ENCODE measurements at places on chromosomes 6 and 20. TPM values are rescaled to one million over a fixed set of nuclear protein-coding genes. Genes with fewer than 3 reads are reported as not detected.
A peak's percentile ranks its signal among the peaks of the same experiment; 100 is the strongest.

DNA sequence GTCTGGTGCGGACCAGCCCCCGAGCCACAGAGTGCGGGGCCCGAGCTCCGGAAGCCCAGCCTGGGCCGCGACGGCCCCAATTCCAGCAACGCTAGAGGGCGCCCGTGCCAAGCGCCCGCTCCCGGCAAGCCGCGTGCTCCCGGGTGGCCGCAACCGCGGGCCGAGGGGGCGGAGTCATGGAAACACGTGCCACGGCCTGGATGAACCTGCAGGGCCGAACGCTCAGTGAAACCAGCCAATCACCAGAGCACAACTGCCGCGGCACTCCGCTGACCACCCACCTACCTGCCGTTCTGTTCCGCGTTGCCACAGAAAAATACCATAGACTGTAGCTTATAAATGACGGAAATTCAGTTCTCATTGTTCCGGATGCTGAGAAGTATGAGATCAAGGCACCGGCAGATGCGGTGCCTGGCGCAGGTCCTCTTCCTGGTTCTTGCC lies 85.7 kb upstream of the FOXC1 start:
- DNase-seq: no peak

The HMGA1 gene
- 740 TPM for total RNA-seq

GRCh38 chr6:22949967-22950366 lies 380.6 kb downstream of the HDGFL1 start:
- no peak for DNase-seq

DNA sequence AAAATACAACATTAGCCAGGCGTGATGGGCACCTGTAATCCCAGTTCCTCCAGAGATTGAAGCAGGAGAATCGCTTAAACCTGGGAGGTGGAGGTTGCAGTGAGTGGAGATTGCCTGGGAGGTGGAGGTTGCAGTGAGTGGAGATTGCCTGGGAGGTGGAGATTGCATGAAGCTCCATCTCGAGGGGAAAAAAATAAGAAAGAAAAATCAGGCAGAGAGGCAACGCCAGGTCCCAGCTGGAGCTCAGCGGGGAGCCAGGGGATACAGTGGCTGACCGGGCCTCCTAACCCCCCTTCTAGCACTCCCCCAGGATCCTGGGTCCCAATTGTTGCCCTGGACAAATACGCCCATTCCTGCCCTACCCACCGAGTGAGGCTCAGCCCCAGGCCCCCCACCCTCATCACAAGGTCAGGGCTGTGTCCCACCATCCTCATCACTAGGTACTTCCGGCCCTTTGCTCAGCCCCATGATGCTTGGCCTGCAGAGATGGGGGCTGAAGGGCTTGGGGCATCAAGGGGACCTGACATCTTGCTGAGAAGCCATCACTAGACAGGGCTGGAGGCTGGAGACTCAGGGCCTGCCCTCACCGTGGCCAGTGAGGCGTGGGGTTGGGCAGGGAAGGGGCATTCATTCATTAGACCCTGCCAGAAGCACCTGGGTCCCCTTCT lies 1.9 kb downstream of the OGFR start:
- DNase-seq: no peak

DNA sequence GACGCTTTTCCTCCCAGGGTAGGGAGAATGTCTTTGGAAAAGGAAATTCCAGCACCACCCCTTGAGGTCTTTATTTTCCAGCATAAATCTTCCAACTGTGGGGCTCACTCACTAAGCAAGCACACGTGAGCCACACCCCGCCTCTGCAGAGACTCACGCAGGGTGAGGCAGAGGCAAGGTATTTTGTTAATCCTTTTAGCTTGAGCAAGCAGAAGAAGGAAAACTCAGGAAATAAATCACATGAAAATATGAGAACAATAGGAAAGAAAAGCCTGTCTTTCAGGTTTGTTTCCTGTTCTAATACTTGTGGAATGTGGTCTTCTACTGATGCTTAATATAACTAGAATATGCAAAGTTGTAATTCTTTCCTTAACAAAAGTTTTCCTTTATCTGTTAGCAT lies 4.1 kb upstream of the PHACTR2 start:
- peak; percentile 94 for DNase-seq

The GHRH gene
- total RNA-seq: not detected

DNA sequence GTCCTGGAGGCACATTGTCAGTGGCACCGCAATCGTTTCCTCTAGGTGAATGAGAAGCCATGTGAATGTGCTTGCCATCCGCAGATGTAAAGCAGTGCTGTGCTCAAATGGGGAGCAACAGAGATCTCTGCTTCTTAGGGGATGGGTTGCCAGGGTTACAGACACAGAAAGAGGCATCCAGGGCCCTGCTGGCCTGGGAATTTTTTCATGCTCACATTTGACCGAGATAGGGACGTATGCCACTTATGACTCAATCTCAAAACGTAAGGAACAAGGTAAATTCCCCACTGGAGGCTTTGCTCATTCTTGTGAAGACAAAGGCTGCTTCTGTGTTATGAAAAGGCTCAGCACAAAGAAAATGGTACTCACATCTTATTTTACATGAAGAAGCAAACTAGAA lies 11.0 kb downstream of the C6orf118 start:
- DNase-seq: peak; percentile 38

DNA sequence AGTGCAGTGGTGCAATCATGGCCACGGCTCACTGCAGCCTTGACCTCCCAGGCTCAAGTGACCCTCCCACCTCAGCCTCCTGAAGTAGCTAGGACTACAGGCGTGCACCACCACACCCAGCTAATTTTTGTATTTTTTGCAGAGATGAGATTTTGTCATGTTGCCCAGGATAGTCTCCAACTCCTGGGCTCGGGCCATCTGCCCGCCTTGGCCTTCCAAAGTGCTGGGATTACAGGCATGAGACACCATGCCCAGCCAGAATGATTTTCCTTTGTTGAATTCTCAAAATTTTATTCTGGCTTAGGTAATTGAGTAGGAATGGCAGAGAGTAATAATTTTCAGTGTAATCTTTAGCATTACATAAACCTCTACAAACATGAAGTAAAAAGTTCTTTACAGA lies 37.1 kb downstream of the SLC16A10 start:
- no peak for DNase-seq

DNA sequence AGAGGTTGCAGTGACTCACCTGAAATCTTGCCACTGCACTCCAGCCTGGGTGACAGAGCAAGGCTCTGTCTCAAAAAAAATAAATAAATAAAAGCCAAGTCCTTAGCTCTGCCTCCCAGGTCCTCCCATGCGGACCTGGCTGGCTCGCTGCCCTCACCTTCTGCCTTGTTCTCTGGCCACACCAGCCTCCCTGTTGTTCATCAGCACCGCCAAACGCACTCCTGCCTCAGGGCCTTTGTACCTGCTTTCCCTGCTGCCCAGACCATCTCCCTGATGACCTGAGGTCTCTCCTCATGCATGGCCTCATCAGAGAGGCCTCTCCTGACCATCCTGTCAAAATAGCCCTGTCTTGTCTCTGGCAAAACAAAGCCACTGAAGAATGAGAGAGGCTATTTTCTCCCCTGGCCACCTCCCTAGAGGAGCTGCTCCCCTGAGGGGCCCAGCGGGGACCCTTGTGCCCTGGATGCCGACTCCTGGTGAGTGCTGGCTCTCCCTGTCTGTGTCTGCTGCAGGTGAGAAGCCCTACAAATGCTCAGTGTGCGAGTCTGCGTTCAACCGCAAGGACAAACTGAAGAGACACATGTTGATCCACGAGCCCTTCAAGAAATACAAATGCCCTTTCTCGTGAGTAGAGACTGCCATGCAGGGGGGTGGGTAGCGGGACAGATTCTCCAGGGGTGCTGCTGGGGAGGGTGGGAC lies 22.6 kb upstream of the CHMP4B start:
- no peak for DNase-seq

GRCh38 chr20:51354191-51354768 lies 188.2 kb downstream of the NFATC2 start:
- DNase-seq: peak; percentile 59

DNA sequence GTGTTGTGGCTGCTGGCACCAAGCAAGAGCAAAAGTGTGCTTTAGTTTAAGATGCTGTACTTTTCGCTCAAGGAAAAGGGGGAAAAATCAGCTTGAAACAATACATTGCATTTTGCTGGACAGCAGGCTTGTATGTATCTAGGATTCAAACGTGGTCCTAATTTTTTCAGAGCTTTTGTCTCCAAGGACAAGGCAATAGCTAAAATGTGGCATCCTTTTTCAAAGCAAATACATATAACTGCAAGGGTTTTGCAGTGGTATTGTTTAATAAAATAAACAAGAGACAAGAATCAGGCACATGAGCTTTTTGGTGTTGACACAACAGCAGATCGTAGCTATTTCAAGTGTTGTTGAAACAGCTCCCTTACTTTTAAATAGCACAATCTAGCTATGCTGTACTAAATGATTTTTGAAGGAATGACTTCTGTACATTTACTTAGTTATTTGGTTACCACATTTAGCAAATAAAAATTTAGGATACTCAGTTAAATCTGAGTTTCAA lies 137.0 kb upstream of the HEY2 start:
- no peak for DNase-seq

GRCh38 chr6:26452631-26453235 lies 5.0 kb upstream of the BTN2A1 start:
- DNase-seq: no peak

The BPIFB1 gene
- total RNA-seq: not detected

DNA sequence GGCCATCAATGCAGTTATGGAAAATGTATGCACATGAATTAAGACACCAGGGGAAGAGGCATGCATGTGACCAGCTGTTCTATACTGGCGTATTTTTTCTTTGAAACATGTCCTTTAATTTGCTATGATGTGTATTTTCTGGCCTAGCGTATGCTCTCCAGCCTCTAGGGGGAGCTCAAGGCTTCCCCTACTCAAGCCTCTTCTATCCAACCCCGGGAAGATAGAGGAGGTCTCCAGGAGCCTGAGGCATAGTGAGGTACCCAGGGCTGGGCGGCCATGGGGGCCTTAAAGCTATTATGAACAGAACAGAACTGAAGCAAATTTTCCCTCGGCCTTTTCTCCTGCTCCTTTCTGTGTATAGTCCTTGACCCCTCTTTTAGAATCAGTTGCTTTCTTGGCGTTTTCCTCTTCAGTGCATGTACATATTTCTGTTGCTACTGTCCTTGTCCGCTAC lies 528.9 kb downstream of the MAFB start:
- DNase-seq: peak; percentile 75

- DNase-seq: no peak
These were observed 71.3 kb upstream of the EYA2 start for GRCh38 chr20:46823271-46823751.

The RRAGD gene
- 5.3 TPM for total RNA-seq
